ENCODE measurements at places on chromosomes 1 and 21.

- H3K36me3 ChIP-seq: no peaks in the 10 kb centered on the region
- H3K27me3 ChIP-seq: no peaks in the 10 kb centered on the region
- no peaks in the 10 kb centered on the region for H3K4me1 ChIP-seq
- no peak for DNase-seq
- H3K4me3 ChIP-seq: no peak overlapping the region
Observed at GRCh38 chr1:162236201-162236600, 140.5 kb downstream of the SPATA46 start.

DNA sequence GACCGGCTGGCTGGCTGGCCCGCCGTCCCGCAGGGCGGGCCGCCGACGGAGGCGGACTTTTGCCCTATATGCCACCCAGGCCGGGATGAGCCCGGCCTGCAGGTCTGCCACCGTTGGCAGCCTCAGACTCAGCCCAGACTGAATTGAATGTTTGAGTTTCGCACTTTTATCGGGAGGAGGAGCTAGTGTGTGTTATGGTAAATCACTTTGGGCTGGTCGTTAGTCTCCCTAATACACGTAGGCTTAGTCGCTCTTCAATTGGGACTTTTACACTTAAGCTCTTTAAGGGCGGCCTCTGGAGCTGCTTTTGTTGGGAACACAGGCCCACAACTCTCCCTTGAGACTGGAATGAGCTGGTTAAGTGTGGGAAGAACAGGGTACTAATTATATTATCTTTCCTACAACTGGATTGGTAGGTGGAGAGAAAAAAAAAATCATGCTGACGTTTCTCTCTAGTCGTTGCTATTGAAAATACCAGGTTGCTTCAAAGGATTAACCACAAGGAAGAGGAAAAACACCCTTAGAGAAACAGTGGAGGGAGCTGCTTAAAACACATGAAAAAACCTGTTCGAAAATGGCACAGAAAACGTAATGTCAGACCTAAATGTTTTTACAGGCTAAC, 1.4 kb upstream of the IRF2BP2 start:
- peaks cover 7% of the 10 kb centered on the region for H3K4me1 ChIP-seq
- H3K27me3 ChIP-seq: no peaks in the 10 kb centered on the region
- H3K36me3 ChIP-seq: no peaks in the 10 kb centered on the region
- peak overlapping the region; percentile 100 for H3K27ac ChIP-seq

GRCh38 chr1:95133687-95134086, 16.5 kb downstream of the TLCD4 start:
- DNase-seq: no peak
- no peak overlapping the region for H3K4me3 ChIP-seq

GRCh38 chr1:165598676-165599059, 32.4 kb upstream of the MGST3 start:
- DNase-seq: no peak
- no peaks in the 10 kb centered on the region for H3K36me3 ChIP-seq
- peak overlapping the region; percentile 60 for H3K27ac ChIP-seq
- H3K4me3 ChIP-seq: peak overlapping the region; percentile 41
- H3K4me1 ChIP-seq: no peaks in the 10 kb centered on the region

- H3K36me3 ChIP-seq: no peaks in the 10 kb centered on the region
- no peaks in the 10 kb centered on the region for H3K4me1 ChIP-seq
- DNase-seq: peak; percentile 85
- peak overlapping the region; percentile 39 for H3K4me3 ChIP-seq
- H3K27ac ChIP-seq: peak overlapping the region; percentile 62
Observed at GRCh38 chr1:61043010-61043820, 39.1 kb upstream of the NFIA start.

DNA sequence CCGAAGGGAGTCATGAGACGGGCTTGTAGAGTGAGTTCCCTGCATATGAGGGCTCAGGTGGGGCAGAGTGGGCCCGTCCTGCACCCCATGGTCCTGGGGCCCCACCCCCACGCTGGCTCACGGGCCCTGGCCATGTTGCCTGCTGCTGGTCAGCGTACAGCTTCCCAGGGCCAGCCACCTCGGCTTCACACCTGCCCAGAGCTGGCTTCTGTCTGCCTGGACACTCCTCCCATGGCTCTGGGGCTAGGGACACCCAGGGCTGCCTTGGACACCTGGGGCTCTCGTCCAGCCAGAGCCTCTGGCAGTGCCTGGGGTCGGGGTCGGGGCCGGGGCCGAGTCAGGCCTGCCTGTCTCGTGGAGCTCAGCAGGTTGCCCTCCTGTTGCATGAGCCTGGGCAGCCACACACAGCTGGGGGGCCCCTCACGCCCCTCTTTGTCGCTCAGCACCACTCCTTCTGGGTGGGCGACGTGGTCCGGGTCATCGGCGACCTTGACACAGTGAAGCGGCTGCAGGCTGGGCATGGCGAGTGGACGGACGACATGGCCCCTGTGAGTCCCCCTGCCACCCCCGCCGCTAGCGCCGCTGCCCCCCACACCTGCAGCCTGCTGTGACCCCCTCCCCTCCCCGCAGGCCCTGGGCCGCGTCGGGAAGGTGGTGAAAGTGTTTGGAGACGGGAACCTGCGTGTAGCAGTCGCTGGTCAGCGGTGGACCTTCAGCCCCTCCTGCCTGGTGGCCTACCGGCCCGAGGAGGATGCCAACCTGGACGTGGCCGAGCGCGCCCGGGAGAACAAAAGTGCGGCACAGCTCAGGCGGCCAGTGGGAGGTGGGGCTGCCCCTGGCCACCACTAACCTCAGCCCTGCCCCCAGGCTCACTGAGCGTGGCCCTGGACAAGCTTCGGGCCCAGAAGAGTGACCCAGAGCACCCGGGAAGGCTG, 5.5 kb upstream of the MMP23B start:
- DNase-seq: no peak
- no peak overlapping the region for H3K4me3 ChIP-seq
- no peaks in the 10 kb centered on the region for H3K4me1 ChIP-seq
- no peak overlapping the region for H3K27ac ChIP-seq
- peaks cover 10% of the 10 kb centered on the region for H3K27me3 ChIP-seq

GRCh38 chr1:156689035-156689952, 12.1 kb upstream of the NES start:
- H3K4me1 ChIP-seq: no peaks in the 10 kb centered on the region
- no peak overlapping the region for H3K4me3 ChIP-seq
- peak overlapping the region; percentile 70 for H3K27ac ChIP-seq
- no peaks in the 10 kb centered on the region for H3K27me3 ChIP-seq

- no peak overlapping the region for H3K4me3 ChIP-seq
- no peaks in the 10 kb centered on the region for H3K27me3 ChIP-seq
- no peak overlapping the region for H3K27ac ChIP-seq
Observed at GRCh38 chr1:76764638-76765454, 102.4 kb upstream of the ST6GALNAC5 start.

Data from uterus (tissue), 4 donors.